ENCODE measurements at places on chromosomes 4 and X. TPM values are rescaled to one million over a fixed set of nuclear protein-coding genes. Genes with fewer than 3 reads are reported as not detected.

LEF1 gene
- 0.32 TPM for total RNA-seq

F8A2 gene
- not detected for total RNA-seq

TLR6 gene
- 1.5 TPM for total RNA-seq

MAGED4B gene
- 2.7 TPM for total RNA-seq

BRCC3 gene
- 16.5 TPM for total RNA-seq

BLTP1 gene
- 28.9 TPM for total RNA-seq

NR3C2 gene
- 23.6 TPM for total RNA-seq

ABCB7 gene
- total RNA-seq: 37.7 TPM

TIMP1 gene
- total RNA-seq: 112 TPM

UCHL1 gene
- 7.9 TPM for total RNA-seq

AWAT2 gene
- not detected for total RNA-seq

ZAR1 gene
- not detected for total RNA-seq

TMPRSS11E gene
- total RNA-seq: not detected

PAGE2B gene
- not detected for total RNA-seq

DNA sequence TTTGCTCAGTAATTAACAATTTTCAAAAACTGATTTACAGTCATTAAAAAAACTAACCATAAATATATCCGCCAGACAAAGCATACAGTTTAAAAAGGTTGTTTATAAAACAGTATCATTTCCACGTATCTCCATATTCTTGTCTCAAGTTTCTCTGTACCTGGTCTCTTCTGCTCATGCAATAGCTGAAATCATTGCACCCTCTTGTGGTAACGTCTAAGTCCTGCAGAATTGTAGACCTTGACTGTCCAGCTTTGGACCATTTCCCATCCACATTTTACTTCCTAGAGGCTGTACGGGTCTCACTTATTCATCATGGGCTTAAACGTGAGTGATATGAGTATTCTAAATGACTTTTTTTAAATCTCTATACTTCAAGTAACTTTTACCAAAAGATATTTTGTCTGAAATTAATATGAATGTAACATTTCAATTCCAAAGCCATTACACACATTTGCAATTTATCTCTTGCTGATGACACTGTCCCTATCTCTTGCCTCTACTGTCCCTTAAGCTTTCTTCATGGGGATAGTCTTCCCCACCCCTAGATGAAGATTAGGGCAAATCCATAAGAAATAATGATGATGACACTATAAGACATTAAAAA, 118.5 kb downstream of the BTC start:
- DNase-seq: no peak

DNA sequence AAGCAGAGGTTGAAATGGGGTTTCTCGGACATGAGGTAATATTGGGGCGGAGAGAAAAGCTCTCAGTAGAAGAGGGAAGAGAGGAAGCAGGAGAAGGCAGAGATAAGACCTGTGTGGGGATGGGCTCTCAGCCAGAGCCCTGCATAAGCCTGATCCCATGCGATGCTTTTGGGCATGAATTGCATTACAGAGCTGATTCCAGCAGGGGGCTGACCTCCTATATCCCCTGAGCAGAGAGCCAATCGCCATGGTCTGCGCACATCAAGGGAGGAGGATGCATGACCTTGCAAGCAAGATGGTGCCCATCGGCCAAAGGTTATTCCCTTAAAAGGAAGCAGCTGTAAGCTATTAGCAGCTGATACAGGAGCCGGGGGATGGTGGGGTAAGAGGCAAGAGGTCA, 7.6 kb downstream of the ANOS1 start:
- no peak for DNase-seq

DNA sequence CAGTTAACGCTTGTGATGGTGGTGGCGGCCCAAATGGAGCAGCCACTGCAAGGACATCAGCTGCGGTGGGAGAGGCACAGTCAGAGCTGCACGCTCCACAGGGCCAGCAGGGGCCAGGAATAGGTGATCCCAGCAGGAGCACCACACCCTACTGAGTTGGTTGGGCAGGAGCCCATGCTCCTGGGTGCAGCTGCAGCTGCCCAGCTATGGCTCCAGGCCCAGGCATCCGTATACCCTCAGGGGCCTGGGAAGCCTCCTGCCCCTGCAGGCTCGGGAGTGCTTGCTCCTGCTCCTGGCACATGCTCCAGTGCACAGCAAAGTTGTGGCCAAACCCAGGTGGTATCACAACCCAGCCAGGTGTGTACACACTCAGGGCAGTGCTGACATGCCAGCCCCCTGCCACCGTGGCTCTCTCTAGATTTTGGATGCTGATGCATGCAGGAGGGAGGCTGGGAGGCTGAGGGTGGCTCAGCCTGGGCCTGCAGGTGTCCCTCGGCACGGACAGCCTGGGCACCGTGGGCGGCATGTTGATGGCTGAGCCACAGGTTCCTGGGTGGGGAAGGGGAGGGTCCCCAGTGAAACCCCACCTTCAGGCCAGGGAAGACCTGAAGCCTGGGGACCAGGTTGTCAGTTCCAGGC, 150.2 kb downstream of the CXXC4 start:
- no peak for DNase-seq

- DNase-seq: peak; percentile 65
Measured at GRCh38 chrX:257681-258289, 23.4 kb upstream of the PLCXD1 start.

GRCh38 chrX:24207826-24208225, 58.3 kb downstream of the ZFX start:
- no peak for DNase-seq

DNA sequence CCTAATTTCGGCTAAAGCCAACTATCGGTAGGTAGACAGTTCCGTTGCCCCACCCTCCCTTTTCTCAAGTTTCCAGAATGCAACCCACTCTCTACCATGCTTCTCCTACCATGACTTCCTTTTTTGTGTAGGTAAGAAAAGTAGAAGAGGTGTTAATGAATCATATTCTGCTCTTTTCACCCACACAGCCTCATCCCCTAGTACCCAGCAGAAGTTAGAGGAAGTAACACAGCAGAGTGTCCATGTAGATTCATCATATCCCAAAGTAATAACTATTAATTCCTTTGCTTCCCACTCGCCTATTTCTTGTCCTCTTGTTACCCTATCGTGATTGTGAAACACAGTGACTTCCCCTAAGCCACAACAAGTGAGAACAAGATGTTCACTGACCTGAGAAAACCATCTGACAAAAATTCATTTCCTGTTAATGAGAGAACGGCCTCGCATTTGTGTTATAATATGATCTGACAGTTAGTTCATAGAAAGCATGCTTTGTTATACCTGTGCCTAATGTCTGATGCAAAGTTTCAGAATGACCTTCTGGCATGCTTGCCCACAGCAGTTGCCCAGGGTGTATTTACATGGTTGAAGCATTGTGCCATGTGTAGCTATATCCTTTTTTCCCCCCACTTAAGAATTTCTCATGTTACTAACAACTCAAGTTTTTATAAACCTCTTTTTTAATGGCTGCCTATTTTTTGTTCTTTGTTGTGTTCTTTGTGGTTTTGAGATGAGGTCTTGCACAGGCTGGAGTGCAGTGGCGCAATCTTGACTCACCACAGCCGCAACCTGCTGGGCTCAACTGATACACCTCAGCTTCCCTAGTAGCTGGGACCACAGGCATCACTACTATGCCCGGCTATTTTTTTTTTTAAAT, 185.6 kb downstream of the RAP1GDS1 start:
- no peak for DNase-seq

GRCh38 chrX:38824176-38824575, 22.9 kb downstream of the MID1IP1 start:
- no peak for DNase-seq

- DNase-seq: no peak
Measured at GRCh38 chrX:14883826-14884225, 10.6 kb downstream of the MOSPD2 start.

- DNase-seq: no peak
Measured at GRCh38 chr4:73070074-73070390, 516 bp upstream of the COX18 start.

GRCh38 chr4:85617202-85617601, 142.3 kb downstream of the ARHGAP24 start:
- no peak for DNase-seq

DNA sequence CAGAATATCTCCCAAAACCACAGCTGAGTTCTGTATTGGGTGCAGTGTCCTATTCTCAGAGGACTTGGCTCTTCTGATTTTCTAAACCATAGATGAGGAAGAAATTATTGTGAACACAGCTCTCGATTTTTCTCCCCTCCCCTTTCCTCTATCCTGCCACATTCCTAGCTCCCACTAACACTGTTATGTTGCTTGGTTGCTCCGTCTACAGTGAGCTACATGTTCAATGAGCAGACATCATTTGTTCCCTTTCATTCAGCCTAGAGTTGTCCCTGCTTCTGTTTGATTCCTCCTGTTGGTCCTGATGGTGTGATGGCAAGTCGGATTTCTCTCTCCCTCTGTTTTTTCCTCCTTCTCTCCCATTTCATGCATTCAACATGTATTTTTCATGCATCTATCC, 65.9 kb downstream of the DIPK2B start:
- no peak for DNase-seq

GRCh38 chrX:108245462-108245861, 153.9 kb downstream of the ATG4A start:
- DNase-seq: no peak

- DNase-seq: no peak
Measured at GRCh38 chr4:48307528-48307927, 33.8 kb upstream of the SLAIN2 start.

- DNase-seq: no peak
Measured at GRCh38 chr4:150167054-150167453, 88.8 kb downstream of the DCLK2 start.

DNA sequence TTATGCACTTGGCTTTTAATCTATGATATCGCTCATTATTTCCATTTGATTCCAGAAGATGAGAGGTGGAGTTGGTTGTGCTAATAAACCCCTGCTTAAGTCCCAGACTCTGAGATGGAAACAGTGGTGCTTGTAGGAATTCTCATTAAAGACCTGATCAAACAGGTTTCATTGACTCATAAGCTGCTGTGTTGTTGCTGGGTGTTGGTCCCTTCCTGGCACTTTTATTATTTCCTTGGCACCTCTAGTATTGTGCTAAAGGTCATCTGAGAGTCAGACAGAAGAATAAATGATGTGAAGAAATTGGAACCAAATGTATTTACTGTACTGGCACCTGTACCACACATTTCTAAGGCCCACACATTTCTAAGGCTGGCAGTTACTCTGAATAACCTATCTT, 544.7 kb upstream of the NR3C2 start:
- DNase-seq: no peak

GRCh38 chr4:82954212-82954611, 53.7 kb downstream of the THAP9 start:
- DNase-seq: no peak

DNA sequence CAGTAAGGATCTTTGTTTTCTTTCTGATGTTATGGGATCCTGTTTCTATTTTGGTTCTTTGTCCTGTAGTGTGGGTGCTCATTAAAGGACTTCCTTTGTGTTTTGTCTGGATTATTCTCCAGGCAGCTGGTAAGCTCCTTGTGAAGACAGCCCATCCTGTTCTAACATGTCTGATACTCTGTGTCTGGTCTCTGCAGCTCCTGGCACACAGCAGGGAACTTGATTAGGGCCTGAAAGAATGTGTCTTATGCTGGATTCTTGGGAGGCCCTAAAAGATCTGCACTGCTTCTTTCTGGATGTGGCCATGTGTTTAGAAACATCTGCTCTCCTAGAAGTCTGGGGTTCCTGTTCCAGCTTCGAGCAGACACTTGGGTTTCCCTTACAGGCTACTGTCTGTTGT, 38.1 kb upstream of the ATXN3L start:
- no peak for DNase-seq

DNA sequence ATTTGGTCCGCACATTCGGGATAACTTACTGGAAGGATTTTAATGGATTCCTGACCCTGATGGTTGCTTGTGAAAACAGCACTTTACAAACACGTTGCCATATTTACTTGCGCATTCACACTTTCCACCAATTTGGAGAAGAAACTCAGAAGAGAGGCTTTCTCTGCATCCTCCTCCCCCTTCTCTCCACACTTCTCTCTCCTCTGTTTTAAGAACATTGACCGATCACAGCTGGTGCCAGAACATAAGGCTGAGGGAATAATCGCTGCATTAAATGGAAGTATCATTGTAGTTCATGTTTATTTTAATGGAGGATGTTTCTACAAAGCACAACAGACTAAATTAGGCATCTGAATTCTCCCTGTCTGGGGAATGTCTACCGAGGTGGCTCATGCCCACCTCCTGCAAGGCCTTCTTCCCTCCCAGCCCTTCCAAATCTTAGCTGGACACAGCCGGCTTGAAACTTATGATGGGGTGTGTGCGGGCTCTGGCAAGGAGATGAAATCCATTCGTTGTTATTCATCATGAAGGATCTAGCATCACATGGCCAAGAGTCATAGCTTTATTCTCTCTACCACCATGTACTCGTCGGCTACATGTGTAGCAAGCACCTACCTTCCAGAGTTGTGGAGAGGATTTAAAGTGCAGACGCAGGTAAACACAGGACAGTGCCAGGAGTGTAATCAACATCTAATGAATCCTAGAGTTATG, 204.1 kb downstream of the LDB2 start:
- no peak for DNase-seq

DNA sequence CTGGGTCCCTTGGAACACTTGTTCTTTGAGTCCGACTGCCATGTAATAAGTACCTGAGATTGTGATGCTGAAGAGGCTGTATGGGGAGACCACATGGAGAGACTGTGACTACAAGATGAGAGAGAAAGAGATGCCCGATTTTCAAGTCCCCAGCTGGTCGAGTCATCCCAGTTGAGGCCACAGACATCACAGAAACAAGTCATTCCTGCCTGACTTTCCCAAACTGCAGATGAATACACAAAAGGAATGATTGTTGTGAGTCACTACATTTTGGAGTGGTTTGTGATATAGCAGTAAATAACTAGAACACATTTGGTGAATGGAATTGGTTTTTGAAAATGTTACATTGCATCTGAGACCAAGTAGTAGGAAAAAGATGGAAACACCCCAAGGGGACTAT, 9.0 kb upstream of the YIPF7 start:
- DNase-seq: no peak

DNA sequence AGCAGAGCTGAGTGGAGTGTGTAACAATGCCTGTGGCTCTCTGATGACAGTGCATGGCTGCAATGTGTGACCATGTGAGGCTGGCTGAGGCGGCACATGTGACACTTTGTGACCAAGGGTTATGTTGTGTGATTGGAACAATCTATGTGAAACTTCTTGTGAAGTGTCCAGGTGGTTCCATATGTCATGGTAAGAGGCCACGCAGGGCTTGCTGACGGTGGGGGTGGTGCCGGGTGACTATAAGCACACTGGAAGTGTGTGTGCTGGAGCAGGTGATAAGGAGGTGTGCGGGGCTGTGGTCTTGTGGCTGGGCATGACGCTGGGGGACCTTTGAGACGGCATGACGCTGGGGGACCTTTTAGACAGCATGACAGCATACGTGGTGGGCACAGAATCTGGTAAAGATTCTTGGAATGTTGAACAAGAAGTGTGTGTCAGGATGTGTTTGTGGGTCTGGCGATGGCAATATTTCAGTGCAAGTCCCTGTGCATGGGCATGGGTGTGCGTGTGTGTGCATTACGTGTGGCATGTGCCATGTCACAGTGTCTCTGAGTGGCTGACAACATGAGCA, 7.4 kb upstream of the HDAC6 start:
- DNase-seq: no peak
